ENCODE measurements at places on chromosomes 5 and 9.

GRCh38 chr5:172701291-172701656 lies 60.2 kb downstream of the NEURL1B start:
- no peak overlapping the region for H3K27ac ChIP-seq
- no peak for DNase-seq
- no peaks in the 10 kb centered on the region for H3K36me3 ChIP-seq
- no peak overlapping the region for H3K4me3 ChIP-seq
- H3K27me3 ChIP-seq = no peaks in the 10 kb centered on the region
- H3K4me1 ChIP-seq = peaks cover 28% of the 10 kb centered on the region

- H3K36me3 ChIP-seq = no peaks in the 10 kb centered on the region
- no peak overlapping the region for H3K27ac ChIP-seq
- no peaks in the 10 kb centered on the region for H3K27me3 ChIP-seq
- no peak overlapping the region for H3K4me3 ChIP-seq
Measured at GRCh38 chr9:78515108-78515507, 218.2 kb downstream of the PSAT1 start.

DNA sequence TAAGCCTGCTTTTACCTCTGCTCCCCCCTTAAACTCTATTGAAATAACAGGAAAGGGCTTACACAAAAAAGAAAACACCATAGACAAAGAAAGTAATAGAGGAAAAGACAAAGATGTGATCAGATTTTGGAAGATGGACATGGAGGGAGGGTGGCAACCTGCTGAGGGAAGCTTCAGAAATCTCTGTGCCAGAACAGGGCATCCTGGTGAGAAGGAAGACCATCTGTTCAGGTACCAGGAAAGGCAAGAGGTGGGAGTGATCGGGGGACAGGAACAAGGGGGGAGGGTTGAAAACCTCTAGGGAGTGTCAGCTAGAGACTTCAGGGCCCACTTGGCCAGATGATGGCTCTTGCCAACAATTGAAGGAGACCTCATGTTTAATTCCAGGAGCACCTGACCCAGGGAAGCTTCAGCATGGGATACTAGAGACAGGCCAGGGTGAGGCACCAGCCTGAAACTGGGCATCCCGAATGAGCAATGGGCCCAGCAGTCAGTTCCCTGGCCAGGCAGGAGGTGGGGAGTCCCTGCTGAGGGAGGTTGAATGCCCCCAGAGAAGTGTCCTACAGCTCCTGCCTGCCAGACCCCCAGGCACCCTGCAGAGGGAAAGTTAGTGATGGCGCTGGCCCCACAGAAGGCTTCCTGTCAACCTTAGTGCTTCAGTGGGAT lies 8.2 kb downstream of the SQSTM1 start:
- H3K27me3 ChIP-seq = no peaks in the 10 kb centered on the region
- peaks cover 24% of the 10 kb centered on the region for H3K4me1 ChIP-seq

GRCh38 chr5:66170195-66170919 lies 26.3 kb downstream of the SREK1 start:
- H3K27ac ChIP-seq = no peak overlapping the region
- H3K4me3 ChIP-seq = no peak overlapping the region
- H3K4me1 ChIP-seq = no peaks in the 10 kb centered on the region
- DNase-seq = no peak
- no peaks in the 10 kb centered on the region for H3K27me3 ChIP-seq

DNA sequence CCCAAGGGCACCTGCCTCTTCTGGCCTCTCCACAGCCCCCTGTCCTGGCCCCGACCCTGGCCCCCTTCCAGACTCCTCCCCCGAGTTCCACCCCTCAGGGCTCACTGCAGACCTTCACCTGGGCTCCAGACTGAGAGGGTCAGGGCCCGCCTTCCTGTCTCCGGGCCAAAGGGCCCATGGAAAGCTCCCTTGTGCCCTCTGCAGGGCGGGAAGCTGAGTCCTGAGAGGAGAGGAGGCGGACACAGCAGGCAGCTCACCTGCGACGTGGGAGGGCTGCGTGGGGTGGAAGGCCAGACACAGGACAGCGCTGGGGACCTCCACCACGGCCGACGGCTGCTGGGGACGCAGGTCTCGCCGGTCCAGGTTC lies 20.6 kb downstream of the DYNC2I2 start:
- H3K27me3 ChIP-seq = no peaks in the 10 kb centered on the region
- peaks cover 26% of the 10 kb centered on the region for H3K4me1 ChIP-seq
- peak; percentile 86 for DNase-seq
- no peak overlapping the region for H3K4me3 ChIP-seq
- H3K27ac ChIP-seq = peak overlapping the region; percentile 89

DNA sequence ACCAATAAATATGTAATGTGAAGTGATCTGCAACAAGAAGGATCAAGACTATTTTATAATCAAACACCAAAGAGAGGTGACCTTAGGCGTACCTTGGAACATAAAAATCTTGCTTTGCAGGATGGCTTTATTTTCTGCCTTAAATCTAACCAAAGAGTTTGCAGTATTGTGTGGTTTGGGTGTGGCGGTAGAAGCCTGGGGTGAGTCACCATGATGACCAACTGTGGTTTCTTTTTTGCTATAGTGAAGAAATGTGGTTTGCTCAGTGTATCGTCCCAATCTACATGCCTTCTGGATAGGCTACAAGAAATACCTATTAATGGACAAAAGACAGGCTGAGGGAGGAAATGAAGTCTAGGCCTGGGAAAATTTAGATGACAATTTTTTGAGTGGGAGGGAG lies 5.1 kb upstream of the CAST start:
- no peak overlapping the region for H3K4me3 ChIP-seq
- DNase-seq = no peak
- peaks cover 7% of the 10 kb centered on the region for H3K4me1 ChIP-seq
- H3K27ac ChIP-seq = no peak overlapping the region
- H3K27me3 ChIP-seq = no peaks in the 10 kb centered on the region

- H3K27me3 ChIP-seq = no peaks in the 10 kb centered on the region
- no peak overlapping the region for H3K4me3 ChIP-seq
- H3K4me1 ChIP-seq = no peaks in the 10 kb centered on the region
- no peaks in the 10 kb centered on the region for H3K36me3 ChIP-seq
Measured at GRCh38 chr5:76617675-76618074, 5.5 kb downstream of the F2RL2 start.

DNA sequence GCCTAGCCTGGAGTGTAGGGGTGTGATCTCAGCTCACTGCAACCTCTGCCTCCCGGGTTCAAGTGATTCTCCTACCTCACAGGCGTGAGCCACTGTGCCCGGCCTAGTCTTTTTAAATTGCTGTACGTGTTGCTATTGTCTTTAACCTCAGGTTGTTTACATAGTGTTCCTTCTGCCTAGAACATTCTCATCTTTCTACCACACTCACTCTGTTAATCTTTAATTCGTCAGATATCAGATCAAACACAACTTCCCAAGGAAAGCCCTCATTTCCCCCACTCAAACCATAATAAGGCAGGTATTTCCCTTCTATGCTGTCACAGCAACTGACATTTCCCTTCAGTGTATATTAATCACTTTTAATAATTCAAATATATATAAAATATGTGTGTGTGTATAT lies 1310.0 kb upstream of the C9orf72 start:
- no peak overlapping the region for H3K4me3 ChIP-seq
- H3K27me3 ChIP-seq = no peaks in the 10 kb centered on the region
- DNase-seq = no peak
- no peaks in the 10 kb centered on the region for H3K4me1 ChIP-seq

DNA sequence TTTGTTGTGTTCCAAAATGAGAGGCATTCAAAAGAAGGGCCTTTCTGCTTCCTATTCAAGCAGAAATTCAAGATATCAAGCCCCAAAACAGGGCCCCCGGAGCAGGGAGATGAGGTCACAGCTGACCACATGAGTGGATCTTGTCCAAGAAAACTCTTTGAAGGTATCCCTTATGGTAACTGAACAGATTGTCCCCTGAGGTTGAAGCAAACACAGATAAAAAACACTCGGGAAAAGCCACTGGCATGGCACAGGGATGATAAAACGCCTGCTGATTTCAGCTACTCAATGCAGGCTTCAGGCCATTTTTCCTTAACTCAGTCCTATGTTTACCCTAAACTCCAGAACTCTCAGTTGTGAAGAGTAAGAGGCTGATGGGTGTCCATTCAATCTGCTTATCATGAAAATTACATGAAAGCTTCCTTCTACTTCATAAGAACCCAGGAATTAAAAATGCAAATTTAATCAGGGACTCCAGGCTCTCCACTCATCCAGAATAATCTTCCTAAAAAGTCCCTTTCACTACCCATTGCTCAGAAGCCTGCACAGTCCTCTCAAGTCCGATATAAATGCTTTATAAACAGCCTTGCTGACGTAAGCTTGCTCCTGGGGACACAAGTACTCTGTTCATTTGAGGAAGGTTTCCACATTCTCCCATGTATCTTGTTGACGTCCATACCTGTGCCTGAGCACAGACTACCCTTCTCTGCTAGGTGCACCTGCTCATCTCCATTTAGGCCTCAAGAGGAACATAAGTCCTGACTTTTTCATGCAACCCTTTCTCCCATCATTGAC lies 35.9 kb upstream of the SLC1A3 start:
- no peak overlapping the region for H3K4me3 ChIP-seq
- no peak for DNase-seq
- H3K27ac ChIP-seq = no peak overlapping the region
- H3K36me3 ChIP-seq = no peaks in the 10 kb centered on the region
- no peaks in the 10 kb centered on the region for H3K27me3 ChIP-seq

DNA sequence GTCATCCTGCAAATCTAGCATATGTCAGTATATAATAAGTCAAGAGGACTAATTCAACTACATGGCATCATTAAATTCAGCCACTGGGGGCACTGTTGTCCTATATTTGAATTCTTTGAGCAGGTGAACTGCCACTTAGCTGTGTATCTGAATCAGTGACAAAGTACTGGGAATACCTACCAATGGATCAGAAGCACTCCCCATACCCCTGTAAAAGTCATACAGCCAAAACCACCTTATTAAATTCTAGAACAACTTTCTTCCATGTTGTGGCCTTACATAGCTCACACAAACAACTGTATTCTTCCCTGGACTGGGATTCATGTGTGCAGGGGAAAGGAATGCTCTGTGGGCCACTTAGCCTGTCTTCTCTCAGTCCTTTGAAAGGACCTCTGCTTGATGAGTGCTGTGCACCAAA lies 57.4 kb upstream of the PLPP6 start:
- DNase-seq = no peak
- H3K4me1 ChIP-seq = no peaks in the 10 kb centered on the region
- no peak overlapping the region for H3K27ac ChIP-seq
- no peak overlapping the region for H3K4me3 ChIP-seq
- no peaks in the 10 kb centered on the region for H3K27me3 ChIP-seq

GRCh38 chr9:37976714-37977477 lies 73.0 kb upstream of the SLC25A51 start:
- no peaks in the 10 kb centered on the region for H3K27me3 ChIP-seq
- no peak overlapping the region for H3K4me3 ChIP-seq
- no peak overlapping the region for H3K27ac ChIP-seq
- no peak for DNase-seq
- no peaks in the 10 kb centered on the region for H3K4me1 ChIP-seq

- H3K4me1 ChIP-seq = peaks cover 10% of the 10 kb centered on the region
- no peak overlapping the region for H3K4me3 ChIP-seq
- no peaks in the 10 kb centered on the region for H3K36me3 ChIP-seq
- DNase-seq = no peak
- no peaks in the 10 kb centered on the region for H3K27me3 ChIP-seq
Measured at GRCh38 chr5:154403776-154404387, 41.9 kb upstream of the SAP30L start.

GRCh38 chr9:38361473-38361850 lies 31.0 kb upstream of the ALDH1B1 start:
- DNase-seq = no peak
- no peak overlapping the region for H3K4me3 ChIP-seq
- no peaks in the 10 kb centered on the region for H3K27me3 ChIP-seq

GRCh38 chr9:77817590-77818311 lies 169.6 kb upstream of the GNA14 start:
- no peak for DNase-seq
- H3K27ac ChIP-seq = no peak overlapping the region
- H3K27me3 ChIP-seq = no peaks in the 10 kb centered on the region
- H3K4me3 ChIP-seq = no peak overlapping the region
- peaks cover 14% of the 10 kb centered on the region for H3K4me1 ChIP-seq

- peaks cover 8% of the 10 kb centered on the region for H3K4me1 ChIP-seq
- H3K4me3 ChIP-seq = no peak overlapping the region
Measured at GRCh38 chr9:115944166-115944948, 209.2 kb upstream of the PAPPA start.

- H3K27ac ChIP-seq = no peak overlapping the region
- no peaks in the 10 kb centered on the region for H3K36me3 ChIP-seq
- H3K4me1 ChIP-seq = peaks cover 17% of the 10 kb centered on the region
- DNase-seq = no peak
Measured at GRCh38 chr5:76820526-76820890, 1.7 kb downstream of the F2RL1 start.

DNA sequence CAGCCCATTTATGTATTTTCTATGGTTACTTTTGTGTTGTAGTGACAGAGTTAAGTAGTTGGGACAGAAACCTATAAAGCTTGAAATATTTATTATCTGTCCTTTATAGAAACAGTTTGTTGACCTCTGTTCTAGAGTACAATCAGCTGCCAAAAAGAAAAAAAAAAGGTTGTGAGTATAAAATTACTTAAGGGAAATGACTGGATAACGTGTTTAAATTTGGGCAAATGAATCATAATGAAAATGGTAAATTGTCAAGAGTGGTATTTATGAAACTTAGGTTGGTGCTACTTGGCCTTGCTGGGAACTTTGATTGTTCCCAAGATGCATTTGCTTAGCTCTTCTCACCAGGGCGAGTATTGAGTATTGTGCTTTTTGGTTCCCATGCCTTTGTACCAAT lies 70.2 kb upstream of the IL6ST start:
- DNase-seq = no peak
- no peaks in the 10 kb centered on the region for H3K27me3 ChIP-seq
- H3K4me1 ChIP-seq = peaks cover 1% of the 10 kb centered on the region
- H3K27ac ChIP-seq = no peak overlapping the region
- H3K36me3 ChIP-seq = no peaks in the 10 kb centered on the region
- no peak overlapping the region for H3K4me3 ChIP-seq

DNA sequence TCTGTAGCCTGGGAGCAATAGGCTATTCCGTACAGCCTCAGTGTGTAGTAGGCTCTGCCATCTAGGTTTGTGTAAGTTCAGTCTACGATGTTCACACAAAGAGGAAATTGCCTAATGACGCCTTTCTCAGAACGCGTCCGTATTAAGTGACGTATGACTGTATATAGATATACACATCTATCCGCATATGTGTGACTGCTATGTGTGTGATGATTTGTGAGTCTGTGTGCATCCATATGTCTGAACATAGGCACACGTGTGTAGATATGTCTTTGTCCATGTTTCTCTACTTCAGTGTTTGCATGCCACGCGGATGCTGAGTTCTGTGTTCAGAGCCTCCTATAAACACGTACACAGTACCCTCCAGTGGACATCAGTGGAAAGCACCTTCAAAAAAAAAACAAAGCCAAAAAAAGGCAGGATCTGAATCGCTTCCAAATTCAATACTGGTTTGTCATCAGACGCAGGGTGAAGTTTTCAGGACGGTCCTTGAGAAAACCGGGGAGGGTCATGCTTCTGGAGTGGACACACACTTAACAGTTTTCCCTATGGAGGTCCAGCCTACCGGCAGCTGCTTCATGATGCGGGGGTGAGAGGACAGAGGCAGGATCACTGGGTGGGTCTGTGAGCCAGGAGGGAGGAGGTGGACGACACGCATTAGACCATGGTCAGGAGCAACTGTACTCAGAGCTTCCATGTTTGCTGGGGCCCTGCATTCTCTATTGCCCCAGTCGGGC lies 29.5 kb upstream of the ALDH1B1 start:
- H3K4me3 ChIP-seq = no peak overlapping the region
- peak; percentile 45 for DNase-seq
- peaks cover 3% of the 10 kb centered on the region for H3K4me1 ChIP-seq
- H3K27me3 ChIP-seq = no peaks in the 10 kb centered on the region
- no peak overlapping the region for H3K27ac ChIP-seq

All from upper lobe of left lung (tissue), 6 donors.